Stimulated activated CD4-positive, alpha-beta T cell treated with anti-CD3 and anti-CD28 coated beads, Interleukin-15, amount 100 ng/mL, for 24 hours (primary cell): ENCODE measurements at places on chromosomes 13 and 19.
A peak's percentile ranks its signal among the peaks of the same experiment; 100 is the strongest.

DNA sequence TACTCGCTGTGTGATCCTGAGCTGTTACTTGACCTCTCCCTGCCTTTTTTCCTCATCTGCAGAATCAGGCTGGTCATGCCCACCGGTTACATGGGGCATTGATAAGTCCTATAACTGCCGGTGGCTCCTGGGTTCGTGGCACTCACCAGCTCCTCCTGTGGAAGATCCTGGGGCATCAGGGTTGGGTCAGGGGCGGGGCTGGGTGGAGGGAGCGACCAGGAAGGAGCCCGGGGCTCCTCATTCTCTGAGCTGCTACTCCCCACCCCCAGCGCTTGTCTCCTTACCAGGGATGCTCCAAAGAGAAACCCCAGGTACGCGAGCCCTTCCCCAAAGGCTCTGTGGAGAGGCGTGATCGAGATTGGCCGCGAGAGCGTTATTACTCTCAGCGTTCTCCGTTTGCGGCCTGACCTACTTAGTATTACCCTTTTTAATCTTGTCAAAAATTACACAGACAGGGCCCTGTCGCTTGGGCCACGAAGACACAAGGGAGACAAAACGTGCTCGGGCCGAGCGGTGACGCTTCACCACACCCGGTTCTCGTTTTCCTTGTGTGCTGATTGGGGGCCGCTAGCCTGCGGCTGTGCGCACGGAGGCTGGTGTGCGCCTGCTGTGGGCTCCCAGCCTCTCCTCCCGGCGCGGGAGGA, 10.7 kb downstream of the HDGFL2 start:
- no peak for DNase-seq

- no peak for DNase-seq
Measured at GRCh38 chr13:40961826-40962225, 57.3 kb downstream of the ELF1 start.

- no peak for DNase-seq
Measured at GRCh38 chr19:19226204-19226603, 14.4 kb downstream of the NCAN start.

- DNase-seq, result no peak
Measured at GRCh38 chr13:99150575-99151361, 49.9 kb upstream of the UBAC2 start.

- no peak for DNase-seq
Measured at GRCh38 chr13:51688937-51689662, 104.8 kb downstream of the WDFY2 start.

- no peak for DNase-seq
Measured at GRCh38 chr19:46789371-46789770, 977 bp upstream of the SLC1A5 start.

GRCh38 chr19:7595466-7596133, at the start of gene CAMSAP3:
Gene CAMSAP3 (plus strand): TSS chr19:7595863. CDS start chr19:7596003, 140 bp downstream.
- DNase-seq, result peak; percentile 63

DNA sequence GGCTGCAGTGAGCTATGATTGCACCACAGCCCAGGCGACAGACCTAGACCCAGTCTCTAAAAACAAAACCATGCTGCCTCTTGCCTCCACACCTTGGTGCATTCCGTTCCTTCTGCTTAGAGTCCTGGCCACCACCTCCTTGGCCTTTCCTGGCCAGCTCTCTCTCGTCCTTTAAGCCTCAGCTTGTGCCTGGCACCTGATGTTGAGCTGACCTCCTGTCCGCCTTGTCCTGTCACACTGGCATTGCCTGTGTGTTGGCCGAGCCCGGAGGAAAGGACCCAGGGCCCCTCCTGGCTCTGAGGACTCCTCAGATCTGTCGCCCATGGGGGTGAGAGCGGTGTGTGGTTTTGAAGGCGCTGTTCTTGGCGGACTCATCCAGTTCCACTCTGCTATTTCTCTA, 143.3 kb downstream of the STK24 start:
- no peak for DNase-seq

DNA sequence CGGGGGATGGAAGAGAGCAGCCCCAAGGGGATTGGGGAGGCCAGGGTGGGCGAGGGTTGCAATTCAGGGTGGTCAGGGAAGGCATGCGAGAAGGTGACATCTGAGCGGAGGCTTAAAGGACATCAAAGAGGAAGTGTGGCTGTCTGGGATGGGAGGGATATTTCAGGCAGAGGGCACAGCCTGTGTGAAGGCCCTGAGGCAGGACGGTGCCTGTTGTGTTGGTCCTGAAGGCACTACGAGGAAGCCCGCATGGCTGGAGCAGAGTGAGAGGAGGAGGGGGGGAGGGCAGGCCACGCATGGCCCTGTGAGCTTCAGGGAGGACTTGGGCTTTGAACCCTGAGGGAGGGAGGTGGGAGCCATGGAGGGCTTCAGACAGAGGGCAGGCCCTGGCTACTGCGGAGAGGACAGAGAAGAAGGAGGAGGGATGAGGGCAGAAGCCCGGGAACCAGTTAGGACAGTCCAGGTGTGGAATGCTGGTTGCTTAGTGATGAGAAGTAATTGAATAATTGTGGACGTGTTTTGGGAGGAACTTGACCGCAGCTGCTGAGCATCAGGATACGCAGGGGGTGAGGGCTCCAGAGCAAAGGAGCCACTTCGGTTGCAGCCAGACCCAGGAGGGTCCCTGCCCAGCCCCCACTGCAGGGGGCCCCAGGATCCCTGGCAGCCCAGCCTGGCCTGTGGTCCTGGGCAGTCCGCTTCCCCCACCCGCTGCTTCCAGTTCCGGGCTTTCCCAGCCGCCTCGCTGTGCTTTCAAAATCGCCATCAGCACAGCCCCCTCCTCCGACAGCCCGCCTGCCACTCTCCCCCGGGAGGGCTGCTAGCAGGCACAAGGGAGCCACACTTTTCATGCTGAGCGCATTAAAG, 6.2 kb downstream of the TLE6 start:
- no peak for DNase-seq

GRCh38 chr19:2443116-2443784, 13.5 kb downstream of the LMNB2 start:
- DNase-seq, result no peak

- DNase-seq, result no peak
Measured at GRCh38 chr13:98384739-98385138, 192.2 kb downstream of the STK24 start.

- DNase-seq, result no peak
Measured at GRCh38 chr13:50370303-50370950, 355.2 kb downstream of the KCNRG start.

DNA sequence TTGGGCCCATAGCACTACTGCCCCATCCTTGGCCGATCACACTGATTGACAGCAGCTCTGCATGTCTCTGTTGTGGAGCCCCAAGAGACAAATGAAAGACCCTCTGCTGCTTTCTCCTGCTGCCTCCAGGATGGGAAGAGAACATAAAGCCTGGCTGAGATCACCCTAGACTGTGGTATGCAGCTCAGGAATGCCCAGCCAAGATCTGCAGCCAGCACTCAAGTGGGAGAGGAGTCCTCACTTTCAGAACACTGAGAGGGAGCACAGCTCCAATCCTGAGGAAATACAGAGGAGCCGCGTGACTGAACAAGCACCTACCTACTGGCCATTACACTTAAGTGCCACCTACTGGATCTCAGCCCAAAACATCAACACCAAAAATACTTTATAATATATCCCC, 203.0 kb downstream of the POSTN start:
- no peak for DNase-seq

- DNase-seq, result no peak
Measured at GRCh38 chr19:33156334-33156733, 24.4 kb downstream of the WDR88 start.
